ENCODE measurements at places on chromosomes 12 and 14. TPM values are rescaled to one million over a fixed set of nuclear protein-coding genes. Genes with fewer than 3 reads are reported as not detected.
A peak's percentile ranks its signal among the peaks of the same experiment; 100 is the strongest.

ASB2 gene
- 208 TPM for total RNA-seq

FOXA1 gene
- not detected for total RNA-seq

APAF1 gene
- total RNA-seq, result 13.6 TPM

CMA1 gene
- not detected for total RNA-seq

CD4 gene
- 3.1 TPM for total RNA-seq

DNA sequence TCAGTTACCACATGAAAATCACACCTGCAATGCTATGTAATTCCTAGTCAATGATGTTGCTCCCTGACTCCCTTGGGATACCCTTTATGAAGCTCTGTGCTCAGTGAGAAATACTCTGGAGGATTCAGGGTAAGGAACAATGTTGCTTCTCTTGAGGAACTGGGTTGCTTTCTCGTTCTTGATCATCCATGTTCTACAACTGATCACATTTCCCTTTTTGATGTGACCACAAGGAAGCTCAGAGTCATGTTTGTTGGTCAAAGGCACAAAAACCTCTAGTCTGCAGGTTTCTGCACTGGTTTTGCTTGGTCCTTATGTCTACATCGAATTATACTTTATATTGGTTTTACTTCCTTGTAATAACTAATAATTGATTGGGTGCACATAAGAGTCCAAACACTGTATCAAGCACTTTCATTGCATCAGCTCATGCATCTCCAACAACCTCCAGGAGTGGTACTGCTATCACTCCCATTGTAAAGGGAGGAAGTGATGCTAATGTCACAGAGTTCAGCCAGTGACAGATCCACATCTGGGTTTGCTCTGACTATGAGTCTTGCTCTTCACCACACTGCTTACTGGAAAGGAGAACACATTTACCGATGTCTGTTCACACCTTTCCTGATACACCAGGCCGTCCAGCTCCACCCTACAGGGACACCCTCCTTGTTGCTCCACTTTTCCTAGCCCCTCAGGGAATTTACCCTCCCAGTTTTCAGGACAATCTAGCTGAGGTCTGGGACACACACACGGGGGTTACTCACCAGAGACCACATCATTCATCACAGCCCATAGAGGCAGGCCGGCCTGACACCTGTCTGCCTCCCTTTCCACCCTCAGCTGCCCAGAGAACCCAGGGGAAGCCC is 41.0 kb downstream of the CMKLR1 start:
- H3K4me1 ChIP-seq, result no peaks in the 10 kb centered on the region
- H3K4me3 ChIP-seq, result no peak overlapping the region
- DNase-seq, result no peak
- H3K27ac ChIP-seq, result no peak overlapping the region
- H3K27me3 ChIP-seq, result no peaks in the 10 kb centered on the region

- H3K27me3 ChIP-seq, result no peaks in the 10 kb centered on the region
- no peaks in the 10 kb centered on the region for H3K4me1 ChIP-seq
- no peak for DNase-seq
- no peak overlapping the region for H3K27ac ChIP-seq
- no peak overlapping the region for H3K4me3 ChIP-seq
Observed at GRCh38 chr12:131250028-131250950, 296.6 kb downstream of the ADGRD1 start.

DNA sequence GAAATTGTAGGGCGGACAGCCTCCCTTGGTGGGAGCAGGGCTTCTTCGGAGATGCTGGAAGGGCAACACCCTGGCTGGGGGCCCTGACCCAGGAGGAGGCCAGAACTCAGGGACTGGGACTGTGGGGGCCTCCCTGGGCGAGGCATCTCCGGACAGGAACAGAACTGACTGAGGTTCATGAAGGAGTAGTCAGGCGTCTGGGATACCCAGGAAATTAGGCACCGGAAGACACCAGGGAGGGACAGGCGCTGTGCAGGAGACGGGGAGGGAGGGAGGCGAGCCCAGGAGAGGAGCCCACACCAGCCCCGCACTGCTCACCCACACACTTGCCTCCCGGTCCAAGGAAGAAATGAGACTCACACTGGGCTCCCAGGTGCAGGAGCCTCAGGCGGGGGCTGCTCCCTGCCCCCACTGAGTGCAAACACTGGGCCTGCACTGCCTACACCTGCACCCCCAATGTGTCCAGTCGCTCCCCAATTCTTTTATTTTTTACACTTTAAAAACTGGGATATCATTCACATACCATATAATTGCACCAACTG is 262.6 kb upstream of the SFSWAP start:
- H3K27ac ChIP-seq, result no peak overlapping the region
- H3K4me1 ChIP-seq, result no peaks in the 10 kb centered on the region
- no peak overlapping the region for H3K4me3 ChIP-seq
- H3K27me3 ChIP-seq, result no peaks in the 10 kb centered on the region
- no peak for DNase-seq

- H3K4me3 ChIP-seq, result no peak overlapping the region
- no peaks in the 10 kb centered on the region for H3K27me3 ChIP-seq
- no peaks in the 10 kb centered on the region for H3K4me1 ChIP-seq
- DNase-seq, result no peak
Observed at GRCh38 chr14:84579292-84579691, 950.7 kb upstream of the FLRT2 start.

DNA sequence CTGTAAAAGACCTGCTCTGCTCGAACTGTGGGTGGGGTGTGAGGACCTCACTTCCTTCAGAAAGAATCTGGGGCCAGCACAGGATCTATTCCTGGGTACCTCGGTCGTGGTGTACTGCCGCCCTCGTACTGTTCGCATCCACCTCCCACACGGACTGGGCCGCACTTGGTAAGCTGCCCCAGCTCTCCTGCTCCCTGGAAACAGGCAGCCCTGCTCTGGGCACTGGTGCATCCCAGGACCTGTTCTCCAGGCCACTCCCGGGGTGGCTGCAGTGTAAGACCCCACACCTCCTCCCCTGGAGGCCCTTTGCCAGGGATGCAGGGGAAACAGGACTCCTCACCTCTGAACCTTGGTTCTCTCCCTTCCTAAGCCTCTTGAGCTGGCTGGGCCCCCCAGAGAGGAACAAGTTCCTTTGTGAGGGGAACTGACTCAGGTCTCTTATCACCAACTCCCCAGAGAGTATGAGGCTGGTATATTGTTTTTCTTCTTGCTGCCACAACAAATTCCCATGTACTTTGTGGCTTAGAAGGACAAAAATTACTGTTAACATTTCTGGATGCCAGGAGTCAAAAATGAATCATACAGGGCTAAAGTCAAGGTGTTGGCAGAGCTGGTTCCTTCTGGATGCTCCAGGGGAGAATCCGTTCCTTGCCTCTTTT is 276.5 kb downstream of the NUAK1 start:
- no peaks in the 10 kb centered on the region for H3K27me3 ChIP-seq
- H3K27ac ChIP-seq, result no peak overlapping the region
- no peak overlapping the region for H3K4me3 ChIP-seq
- DNase-seq, result no peak
- no peaks in the 10 kb centered on the region for H3K4me1 ChIP-seq
- no peaks in the 10 kb centered on the region for H3K36me3 ChIP-seq

DNA sequence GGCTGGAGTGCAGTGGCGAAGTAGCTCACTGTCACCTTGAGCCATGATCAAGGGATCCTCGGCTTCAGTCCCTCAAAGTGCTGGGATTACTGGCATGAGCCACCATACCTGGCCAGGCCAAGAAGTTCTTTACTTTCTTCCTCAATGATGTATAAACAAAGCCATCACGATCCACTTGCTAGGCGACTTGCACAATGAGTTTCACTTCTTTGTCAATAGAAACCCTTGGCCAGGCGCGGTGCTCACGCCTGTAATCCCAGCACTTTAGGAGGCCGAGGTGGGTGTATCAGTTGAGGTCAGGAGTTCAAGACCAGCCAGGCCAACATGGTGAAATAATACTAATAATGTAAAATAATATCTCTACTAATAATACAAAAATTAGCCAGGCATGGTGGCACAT is 14.4 kb upstream of the SPSB2 start:
- H3K27me3 ChIP-seq, result no peaks in the 10 kb centered on the region
- H3K36me3 ChIP-seq, result no peaks in the 10 kb centered on the region
- DNase-seq, result no peak

- H3K27ac ChIP-seq, result no peak overlapping the region
- no peak overlapping the region for H3K4me3 ChIP-seq
- H3K36me3 ChIP-seq, result no peaks in the 10 kb centered on the region
- no peaks in the 10 kb centered on the region for H3K27me3 ChIP-seq
- DNase-seq, result no peak
Observed at GRCh38 chr14:101199028-101199770, 295.7 kb upstream of the RTL1 start.

GRCh38 chr12:114508529-114509129 is 102.7 kb upstream of the TBX5 start:
- no peaks in the 10 kb centered on the region for H3K36me3 ChIP-seq
- peak; percentile 88 for DNase-seq
- H3K27me3 ChIP-seq, result peaks cover 1% of the 10 kb centered on the region
- H3K4me1 ChIP-seq, result peaks cover 3% of the 10 kb centered on the region
- no peak overlapping the region for H3K27ac ChIP-seq

GRCh38 chr14:49971156-49972130 is 78.6 kb downstream of the ARF6 start:
- H3K27ac ChIP-seq, result no peak overlapping the region
- H3K4me1 ChIP-seq, result peaks cover 24% of the 10 kb centered on the region
- H3K36me3 ChIP-seq, result no peaks in the 10 kb centered on the region
- H3K4me3 ChIP-seq, result no peak overlapping the region

DNA sequence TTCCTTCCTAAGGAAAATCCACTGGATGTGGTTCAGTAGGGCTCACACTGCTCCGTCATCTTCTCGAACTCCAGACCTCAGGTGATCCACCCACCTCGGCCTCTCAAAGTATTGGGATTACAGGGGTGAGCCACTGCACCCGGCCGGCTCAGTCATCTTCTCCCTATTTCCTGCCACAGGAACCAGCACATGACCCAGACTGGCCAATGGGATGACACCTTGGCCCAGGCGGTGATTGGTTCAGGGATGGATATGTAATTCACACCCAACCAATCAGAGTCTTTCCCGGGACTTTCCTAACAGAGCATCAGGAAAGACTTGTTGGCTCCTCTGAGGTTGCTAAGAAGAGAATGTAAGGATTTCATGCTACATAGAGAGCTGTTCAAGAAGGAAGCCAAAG is 19.2 kb upstream of the C12orf76 start:
- H3K36me3 ChIP-seq, result no peaks in the 10 kb centered on the region
- H3K4me3 ChIP-seq, result no peak overlapping the region
- H3K4me1 ChIP-seq, result no peaks in the 10 kb centered on the region
- H3K27ac ChIP-seq, result no peak overlapping the region
- H3K27me3 ChIP-seq, result no peaks in the 10 kb centered on the region

DNA sequence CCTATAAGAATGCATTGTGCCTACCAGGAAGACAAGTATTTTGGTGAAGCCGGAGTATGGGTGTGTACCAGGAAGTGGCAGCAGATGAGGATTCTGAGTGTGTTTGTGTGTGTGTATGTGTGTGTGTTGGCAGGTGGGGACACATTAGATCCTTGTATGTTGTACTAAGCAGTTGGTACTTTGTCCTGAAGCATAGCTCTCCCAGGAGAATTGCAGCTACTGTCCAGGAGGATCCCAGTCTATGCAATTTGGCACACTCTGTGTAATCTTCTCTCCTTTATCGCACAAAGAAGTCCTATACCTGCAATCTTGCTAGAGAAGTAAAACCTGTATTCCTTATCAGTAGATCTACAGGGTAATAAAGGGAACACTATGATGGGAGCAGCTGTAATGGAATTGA is 276.5 kb downstream of the PAWR start:
- no peak for DNase-seq
- peaks cover 47% of the 10 kb centered on the region for H3K4me1 ChIP-seq
- H3K27ac ChIP-seq, result no peak overlapping the region
- H3K27me3 ChIP-seq, result no peaks in the 10 kb centered on the region
- H3K4me3 ChIP-seq, result no peak overlapping the region

DNA sequence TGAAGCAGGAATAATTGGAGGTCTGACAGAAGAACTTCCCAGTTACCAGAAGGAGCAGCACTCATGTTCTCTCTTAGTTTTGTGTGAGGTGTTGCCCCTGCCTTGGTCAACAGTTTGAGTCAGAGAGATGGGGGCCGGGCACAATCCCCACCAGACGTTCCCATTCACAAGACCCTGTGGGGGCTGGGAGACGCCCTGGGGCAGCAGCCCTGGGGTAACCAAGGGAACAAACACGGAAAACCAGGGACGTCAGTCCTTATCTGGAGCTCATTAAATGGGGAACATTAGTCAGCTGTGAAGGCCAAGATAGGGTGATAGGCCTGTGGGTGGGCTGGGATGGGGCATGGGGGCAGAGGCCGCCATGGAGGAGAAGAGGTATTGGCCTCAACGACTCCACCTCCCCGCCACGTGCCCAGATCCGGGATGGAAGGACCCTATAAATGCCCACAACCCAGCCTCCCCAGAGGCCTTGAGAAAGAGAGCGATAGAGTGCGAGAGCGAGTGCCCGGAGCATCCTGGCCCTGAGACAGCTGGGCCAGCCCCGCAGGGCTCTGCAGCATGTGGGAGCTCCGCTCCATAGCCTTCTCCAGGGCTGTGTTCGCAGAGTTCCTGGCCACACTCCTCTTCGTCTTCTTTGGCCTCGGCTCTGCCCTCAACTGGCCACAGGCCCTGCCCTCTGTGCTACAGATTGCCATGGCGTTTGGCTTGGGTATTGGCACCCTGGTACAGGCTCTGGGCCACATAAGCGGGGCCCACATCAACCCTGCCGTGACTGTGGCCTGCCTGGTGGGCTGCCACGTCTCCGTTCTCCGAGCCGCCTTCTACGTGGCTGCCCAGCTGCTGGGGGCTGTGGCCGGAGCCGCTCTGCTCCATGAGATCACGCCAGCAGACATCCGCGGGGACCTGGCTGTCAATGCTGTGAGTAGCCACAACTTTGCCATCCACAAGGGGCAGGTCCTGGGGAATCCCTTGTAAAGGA is at the start of gene AQP2:
Gene AQP2 (plus strand): TSS at position 465 of the 979 bp plus-strand sequence. CDS start 94 bp downstream, at position 559.
- no peaks in the 10 kb centered on the region for H3K36me3 ChIP-seq
- H3K4me1 ChIP-seq, result no peaks in the 10 kb centered on the region
- no peak for DNase-seq
- H3K4me3 ChIP-seq, result no peak within 1 kb of the TSS
- peaks cover 4% of the 10 kb centered on the region for H3K27me3 ChIP-seq
- H3K27ac ChIP-seq, result no peak within 1 kb of the TSS

DNA sequence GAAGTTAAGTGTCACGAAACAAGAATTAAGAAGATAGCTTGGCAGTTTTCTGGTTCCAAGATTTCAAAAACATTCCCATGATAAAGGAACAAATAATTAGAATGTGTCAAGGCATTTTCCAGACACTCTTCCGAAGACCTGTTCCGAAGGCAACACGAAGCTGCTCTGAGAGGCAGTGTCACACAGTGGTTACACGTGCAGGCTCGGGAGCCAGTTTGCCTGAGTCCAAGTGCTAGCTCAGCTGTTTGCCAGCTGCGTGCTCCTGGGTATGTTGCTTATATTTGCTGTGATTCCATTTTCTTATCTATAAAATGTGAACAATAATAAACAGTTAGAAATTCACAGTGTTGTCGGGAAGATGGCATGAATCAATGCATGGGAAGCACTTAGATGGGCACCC is 217.9 kb upstream of the GRIP1 start:
- peaks cover 3% of the 10 kb centered on the region for H3K4me1 ChIP-seq
- no peak overlapping the region for H3K27ac ChIP-seq
- no peaks in the 10 kb centered on the region for H3K36me3 ChIP-seq
- DNase-seq, result no peak

Data from cardiac muscle cell (in vitro differentiated cells and primary cell).